Stimulated activated CD8-positive, alpha-beta memory T cell treated with anti-CD3 and anti-CD28 coated beads, Interleukin-7, amount 100 ng/mL, for 1 hour (primary cell): ENCODE measurements at places on chromosomes 7 and 10.

GRCh38 chr10:84541289-84541637, 212.9 kb downstream of the CCSER2 start:
- DNase-seq: no peak

DNA sequence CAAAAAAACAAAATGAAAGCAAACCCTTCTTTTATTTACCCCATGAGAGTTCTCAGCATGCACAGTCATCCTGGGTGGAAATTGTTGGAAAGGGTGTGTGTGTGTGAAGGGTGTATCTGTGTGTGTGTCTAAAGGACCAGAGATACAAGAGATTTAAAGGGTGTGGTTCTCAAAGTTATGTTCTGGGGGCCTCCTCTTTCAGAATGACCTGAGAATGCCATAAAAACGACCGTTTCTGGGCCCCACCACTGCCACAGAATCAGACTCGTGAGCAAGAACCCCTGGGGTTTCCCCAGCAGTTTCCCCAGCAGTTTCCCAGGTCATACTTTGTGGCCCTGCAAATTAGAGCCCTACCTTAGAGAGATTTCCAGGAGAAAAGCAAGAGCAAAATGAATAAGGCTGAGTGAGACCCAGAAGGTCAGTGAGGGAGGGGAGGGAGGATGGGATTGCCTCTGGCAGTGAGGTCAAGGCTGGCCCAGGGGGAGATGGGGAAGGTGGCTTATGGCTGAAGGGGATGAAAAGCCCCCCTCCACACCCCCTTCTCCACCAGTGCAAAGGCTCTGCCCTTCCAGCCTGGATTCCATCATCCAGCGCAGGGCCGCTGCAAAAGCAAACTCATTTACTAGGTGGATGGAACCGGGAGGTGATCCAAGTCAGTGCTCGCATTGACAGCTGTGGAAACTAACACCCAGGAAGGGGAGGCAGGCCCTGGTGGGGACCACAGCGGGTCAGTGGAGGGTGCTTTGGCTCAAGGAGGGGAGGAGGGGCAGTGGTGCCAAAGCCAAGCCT, 10.2 kb downstream of the PYROXD2 start:
- no peak for DNase-seq

GRCh38 chr7:111173990-111174389, 83.1 kb downstream of the LRRN3 start:
- DNase-seq: no peak

- DNase-seq: no peak
Observed at GRCh38 chr7:109967406-109967805, 1123.5 kb upstream of the LRRN3 start.

DNA sequence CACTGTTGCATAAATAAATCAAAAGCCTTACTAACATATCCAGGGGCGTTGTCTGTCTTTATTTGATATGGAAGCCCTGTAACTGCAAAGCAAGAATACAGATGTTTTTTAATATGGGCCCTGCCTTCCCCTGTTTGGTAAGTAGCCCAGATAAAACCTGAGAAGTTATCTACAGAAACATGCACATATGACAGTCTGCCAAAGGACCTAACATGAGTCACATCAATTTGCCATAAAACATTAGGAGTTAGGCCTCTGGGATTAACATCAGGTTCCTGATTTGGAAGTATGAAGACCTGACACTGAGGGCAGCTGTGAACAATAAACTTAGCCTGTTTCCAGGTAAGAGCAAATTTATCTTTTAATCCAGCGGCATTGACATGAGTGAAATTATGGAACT, 1588.8 kb downstream of the REEP3 start:
- no peak for DNase-seq

DNA sequence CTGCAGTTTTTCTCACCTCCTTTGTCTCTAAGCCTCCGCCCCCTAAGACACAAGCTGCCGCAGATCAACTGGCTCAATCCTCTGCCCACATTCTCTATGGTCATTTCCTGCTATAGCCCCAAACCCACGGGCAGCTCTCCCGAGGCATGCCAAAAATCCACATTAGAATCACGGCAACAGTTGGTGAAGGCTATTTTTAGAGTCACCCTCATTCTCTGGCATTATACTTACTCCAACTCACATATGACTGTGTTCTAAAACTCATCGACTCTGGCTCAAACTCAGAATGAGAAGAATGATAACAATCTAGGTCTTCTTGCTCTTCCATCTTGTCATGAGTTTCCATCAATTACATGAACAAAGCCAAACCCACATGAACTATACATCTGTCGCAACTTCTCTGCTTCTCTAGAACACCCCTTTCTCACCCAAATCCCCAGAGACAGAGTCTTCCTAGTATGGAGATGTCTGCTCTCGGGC, 10.9 kb upstream of the KIAA1549 start:
- no peak for DNase-seq

DNA sequence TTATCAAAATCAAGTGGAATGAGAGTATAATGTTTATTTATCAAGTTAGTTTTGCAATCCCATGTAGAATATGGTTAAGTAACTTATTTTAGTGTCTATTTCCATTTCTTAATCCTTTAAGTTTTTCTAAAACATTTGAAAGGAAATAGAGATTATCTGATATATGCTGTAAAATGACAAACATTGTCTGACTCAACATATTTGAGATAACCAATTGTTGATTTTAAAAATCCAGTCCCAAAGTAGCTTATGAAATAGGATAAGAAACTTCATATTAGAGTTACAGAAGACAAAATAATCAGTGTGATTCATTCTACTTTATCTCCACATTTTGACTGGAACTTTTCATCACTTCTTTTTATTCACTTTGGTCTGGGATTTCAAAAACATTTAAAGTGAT, 38.7 kb upstream of the CDK1 start:
- no peak for DNase-seq

DNA sequence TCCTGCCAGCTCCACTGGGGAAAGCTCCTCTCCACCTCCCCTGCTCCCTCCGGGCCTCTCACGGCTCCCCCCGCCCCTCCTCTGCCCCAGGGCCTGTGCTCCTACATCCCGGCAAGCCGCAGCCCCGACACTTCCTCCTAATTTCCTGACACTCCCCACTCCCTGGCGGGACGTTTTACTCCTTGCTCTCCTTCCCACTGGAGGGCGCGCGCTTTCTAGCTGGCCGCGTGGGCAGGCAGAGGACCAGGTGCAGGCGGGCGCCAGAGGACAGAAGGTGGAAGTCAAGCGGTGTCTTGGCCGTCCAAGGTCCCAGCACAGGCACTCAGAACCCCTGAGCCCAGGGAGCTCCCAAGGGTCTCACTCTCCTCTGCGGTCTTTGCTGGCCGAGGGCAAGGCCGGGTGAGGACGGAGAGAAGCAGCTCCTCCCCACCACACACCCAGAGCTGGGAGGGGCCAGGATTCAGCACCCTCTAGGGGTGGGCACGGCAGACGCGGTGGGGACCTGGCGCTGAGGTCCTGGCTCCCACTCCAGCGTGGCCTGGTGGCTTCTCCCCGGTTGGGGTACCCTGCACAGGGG, 19.1 kb downstream of the ADAM8 start:
- no peak for DNase-seq

GRCh38 chr10:126674741-126675515, 4.4 kb upstream of the C10orf90 start:
- DNase-seq: no peak

GRCh38 chr7:7100432-7100849, 81.9 kb upstream of the C1GALT1 start:
- DNase-seq: no peak

GRCh38 chr10:44702531-44702930, 208.6 kb upstream of the TMEM72 start:
- DNase-seq: no peak

DNA sequence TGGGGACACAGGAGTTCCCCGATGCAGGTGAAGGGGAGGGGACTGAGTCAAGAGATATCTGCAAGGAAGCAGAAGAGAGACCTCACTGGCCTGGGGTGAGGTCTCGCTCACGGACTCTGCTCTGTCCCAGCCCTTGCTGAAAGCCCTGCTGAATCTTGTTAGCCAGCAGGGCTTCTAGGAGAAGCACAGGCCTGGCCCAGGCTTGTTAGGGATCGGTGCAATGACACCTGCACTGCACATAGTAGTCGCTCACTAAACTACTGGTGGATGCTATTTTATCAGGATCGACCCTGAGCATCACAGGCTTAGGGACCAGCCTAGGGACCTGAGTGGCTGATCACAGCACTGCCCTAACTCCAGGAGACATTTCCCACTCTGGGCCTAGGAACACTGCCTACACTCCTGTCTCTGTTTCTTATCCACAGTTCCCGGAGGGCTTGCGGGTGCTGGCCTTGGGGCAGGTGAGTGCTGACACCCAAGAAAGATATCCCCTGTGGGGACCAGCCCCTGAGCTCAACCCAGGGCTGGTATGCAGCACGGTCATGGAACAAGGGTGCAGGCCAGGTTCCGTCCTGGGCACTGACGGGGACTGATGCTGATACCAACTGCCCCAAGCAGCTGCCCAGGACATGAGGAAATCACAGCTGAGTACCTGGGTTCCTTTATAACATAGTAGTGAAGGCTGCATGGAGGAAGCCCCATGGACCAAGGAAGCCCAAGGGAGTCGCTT, 13.0 kb downstream of the ELN start:
- DNase-seq: no peak

GRCh38 chr7:36644625-36645422, 79.5 kb downstream of the AOAH start:
- DNase-seq: no peak

- DNase-seq: no peak
Observed at GRCh38 chr10:96208946-96209345, 62.4 kb downstream of the BLNK start.

- no peak for DNase-seq
Observed at GRCh38 chr7:30173058-30173897, 38.5 kb downstream of the MTURN start.

DNA sequence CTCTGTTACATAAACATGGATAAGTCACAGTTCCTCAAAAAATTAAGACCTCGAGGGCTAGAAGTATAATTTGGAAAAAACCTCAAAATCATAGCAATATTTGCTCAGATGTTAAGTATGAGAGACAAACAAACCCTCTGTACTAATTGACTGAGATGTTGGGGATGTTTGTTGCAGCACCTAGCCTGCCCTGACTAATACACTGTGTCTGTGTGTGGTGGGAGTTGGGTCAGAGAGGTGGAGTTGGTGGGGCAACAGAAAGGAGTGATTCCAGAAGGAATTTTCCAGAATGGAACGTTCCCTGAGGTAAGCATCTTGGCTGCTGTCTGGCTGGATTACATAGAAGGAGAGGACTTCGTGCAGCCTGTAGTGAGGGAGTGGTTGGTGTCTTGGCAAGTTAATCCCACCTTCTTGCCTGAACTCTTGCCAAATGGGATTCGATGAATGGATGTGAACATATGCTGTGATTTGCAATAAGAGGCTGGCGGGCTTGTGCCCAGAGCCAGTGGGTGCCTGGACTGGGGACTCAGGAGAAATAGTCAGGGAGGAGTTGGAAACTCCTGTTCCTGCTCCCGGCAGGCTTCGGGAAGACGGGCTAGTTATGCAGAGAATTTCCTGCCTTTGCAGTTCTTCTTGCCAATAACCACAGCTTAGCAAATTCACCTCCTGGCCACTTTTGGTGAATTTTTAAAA, 9.3 kb upstream of the FAM180A start:
- DNase-seq: no peak

DNA sequence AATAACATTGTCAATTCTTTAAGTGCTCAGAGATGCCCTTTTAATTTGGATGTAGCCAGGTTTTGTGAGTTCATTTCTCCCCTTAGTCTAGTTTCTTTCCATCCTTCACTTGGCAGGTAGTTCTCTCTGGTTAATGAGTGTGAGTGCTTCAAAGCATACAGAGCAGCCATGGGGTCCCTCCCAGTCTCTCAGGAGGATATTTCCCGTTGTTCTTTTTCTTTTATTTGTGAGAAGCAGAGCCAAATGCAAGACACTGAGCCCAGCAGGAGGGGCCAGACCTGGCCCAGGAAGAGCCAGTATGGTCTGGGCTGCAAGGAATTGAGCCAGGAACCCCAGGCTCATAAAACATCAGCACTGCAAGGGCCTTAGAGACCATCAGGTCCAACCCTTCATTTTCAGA, 52.4 kb downstream of the PLCE1 start:
- no peak for DNase-seq

GRCh38 chr7:148789220-148789619, 90.5 kb downstream of the CUL1 start:
- no peak for DNase-seq

GRCh38 chr10:28845009-28845682, 167.8 kb downstream of the BAMBI start:
- DNase-seq: no peak

- DNase-seq: no peak
Observed at GRCh38 chr10:15642095-15642494, 77.6 kb downstream of the ITGA8 start.

DNA sequence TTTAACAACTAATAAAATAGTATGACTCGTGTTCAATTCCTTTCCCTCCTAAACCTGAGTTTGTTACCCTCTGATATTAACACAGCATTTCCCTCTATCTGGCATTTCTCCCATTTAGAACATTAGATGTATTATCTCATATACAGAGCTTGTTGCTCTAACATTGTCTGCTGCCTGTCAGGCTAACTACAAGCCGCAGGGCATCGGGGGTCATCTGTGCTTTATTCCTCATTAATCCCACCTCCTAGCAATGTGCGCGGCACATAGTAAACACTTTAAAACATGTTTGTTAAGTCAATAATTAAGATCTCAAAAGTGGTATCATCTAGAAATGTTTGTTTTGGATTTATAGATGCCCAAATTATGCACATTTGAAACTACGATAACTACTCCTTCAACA, 52.9 kb upstream of the NEBL start:
- DNase-seq: no peak

DNA sequence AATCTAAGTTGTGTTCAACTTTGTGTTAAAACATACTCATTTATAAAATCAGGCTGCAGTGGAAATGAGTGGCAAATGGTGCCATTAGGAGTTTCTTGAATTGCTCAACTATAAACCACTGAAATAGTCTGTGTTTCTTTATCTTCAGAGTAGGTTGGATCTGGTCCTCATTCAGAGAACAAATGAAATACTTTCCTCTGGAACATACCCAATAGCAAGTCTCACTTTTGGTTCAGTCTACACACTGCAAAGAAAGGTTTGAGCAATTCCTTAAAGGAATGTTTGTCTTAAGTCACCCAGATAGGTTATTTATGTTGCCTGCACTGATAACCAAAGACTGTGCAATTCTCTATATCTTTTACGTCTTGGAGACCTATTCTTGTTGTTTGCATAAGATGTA, 62.5 kb downstream of the ABCB4 start:
- DNase-seq: no peak

GRCh38 chr7:121504482-121504881, 108.4 kb upstream of the FAM3C start:
- DNase-seq: no peak

DNA sequence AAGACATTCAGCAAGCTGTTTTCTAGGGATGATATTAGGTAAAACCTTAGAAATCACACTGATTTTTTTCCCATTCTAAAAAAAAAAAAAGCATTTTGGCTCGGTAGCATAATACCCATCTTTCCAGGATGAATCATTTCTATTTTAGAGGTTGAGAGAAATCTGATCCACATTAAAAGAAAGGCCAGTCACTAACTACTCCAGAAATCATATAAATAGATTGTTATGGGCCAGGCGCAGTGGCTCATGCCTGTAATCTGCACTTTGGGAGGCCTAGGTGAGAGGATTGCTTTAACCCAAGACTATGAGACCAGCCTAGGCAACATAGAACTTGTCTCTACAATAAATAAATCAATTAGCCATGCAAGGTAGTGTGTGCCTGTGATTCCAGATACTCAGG, 164.3 kb downstream of the BAMBI start:
- no peak for DNase-seq

- DNase-seq: no peak
Observed at GRCh38 chr7:77407906-77408305, 8.2 kb downstream of the GSAP start.

GRCh38 chr10:26432938-26433337, 5.2 kb upstream of the APBB1IP start:
- DNase-seq: no peak

- no peak for DNase-seq
Observed at GRCh38 chr7:34044734-34045353, 139.5 kb downstream of the BMPER start.
